Mucosa of gallbladder (tissue), 1 donor: ENCODE measurements at places on chromosomes 4 and X.
A peak's percentile ranks its signal among the peaks of the same experiment; 100 is the strongest.

DNA sequence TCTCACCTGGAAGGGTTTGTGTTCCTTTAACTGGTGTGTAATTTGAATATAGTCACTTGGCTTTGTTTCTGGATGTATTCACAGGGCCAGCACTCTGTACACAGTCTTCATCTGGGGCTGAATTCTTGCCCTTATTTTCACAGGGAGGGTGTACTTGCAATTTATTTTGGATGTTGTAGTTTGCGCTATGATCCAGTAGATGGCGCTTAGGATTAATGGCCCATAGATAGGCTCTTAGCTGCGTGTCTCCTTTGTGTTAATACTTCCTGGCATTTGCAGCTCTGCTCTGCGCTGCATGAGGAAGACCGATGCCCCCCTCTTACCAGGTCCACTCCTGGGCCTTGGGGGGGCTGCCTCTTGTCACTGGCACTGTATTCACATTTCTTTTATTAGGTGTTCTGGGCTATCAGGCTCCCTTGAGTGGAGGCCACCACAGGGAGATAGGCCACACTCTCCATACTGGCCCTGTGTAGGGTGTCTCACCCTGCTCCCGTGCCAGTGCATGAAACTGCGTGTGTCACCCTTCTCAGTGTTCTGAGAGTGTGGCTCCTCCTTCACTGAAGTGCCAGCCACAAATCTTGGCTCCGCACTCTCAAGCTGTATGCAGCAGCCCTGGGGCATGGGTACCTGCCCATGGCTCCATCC lies 562.2 kb downstream of the ZIC3 start:
- DNase-seq: peak; percentile 19

DNA sequence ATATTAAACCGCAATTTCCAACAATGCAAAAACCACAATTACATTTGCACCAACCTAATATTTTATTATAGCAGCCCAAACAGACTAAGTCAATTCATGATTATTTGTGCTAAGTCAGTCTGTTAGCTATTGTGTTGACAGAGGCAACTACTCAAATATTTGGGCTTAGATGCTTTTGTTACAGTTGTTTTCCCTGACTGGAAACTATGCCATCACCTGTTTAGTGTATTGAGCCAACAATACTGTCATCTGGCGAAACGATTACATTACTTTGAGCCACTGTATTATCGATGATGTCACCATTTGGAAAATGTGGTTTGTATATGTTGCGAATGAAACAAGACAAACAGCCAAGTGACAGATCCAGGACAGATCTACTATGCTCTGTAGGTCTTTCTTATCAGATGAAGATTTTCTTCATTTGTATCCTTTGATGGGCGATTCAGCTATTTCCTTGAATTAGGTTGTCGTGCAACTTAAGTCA lies 38.7 kb upstream of the INTS6L start:
- no peak for DNase-seq

DNA sequence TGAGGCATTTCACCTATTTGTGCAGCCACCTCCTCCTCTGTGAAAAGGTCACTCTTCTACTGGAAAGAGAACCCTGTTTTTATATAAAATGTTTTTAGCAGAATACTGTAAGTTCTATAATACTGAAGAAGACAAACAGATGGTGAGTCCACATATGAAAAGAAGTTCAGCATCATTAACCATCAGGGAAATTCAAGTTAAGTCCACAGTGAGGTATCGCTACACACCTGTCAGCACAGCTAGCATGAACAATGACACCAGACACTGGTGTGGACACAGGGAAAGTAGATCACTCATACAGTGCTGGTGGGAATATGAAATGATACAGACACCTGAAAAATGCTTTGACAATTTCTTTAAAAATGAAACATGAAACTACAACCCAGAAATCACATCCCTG lies 133.0 kb downstream of the MAD2L1 start:
- no peak for DNase-seq

DNA sequence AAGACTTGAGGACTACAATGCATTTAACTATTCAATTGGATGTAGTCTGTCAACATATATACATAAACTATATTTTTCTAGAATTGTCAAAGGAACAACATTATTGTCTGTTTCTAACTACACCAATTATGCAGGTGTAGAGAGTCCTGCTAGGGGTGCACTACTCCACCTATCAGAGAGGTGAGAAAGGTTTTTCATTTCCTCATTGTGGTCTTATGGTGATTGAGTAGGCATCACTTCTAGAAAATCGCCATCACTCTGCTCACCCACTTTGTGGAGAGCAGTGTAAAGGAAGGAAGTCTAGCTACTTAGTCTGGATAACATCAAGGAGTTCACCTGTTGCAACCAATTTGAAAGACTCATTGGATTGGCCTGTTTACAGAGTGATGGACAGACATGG lies 4.4 kb upstream of the ADH1C start:
- DNase-seq: no peak

- DNase-seq: no peak
These were observed 784 bp upstream of the ANXA5 start for GRCh38 chr4:121697564-121697963.

GRCh38 chr4:10442976-10443375 lies 14.2 kb downstream of the ZNF518B start:
- DNase-seq: no peak

- DNase-seq: no peak
These were observed 5.2 kb upstream of the SCD5 start for GRCh38 chr4:82803746-82804145.

DNA sequence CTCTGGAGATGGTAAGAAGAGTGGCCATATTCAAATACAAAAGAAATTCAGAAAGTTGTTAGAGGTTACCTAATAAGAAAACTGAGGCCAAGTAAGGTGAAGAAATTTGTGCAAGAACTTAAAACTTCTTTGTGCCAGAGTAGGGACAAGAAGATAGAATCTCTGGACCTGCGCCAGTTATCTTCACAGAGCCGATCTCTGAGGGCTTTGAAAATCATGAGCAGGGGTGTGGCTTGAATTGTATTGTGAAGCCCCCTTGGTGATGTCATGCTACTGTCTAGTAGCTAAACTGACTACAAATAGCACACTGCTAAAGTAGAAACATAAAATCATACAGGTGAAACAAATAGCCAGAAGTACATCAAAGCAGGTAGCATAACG lies 184.6 kb downstream of the UGT8 start:
- no peak for DNase-seq

- no peak for DNase-seq
These were observed 13.0 kb upstream of the PDCL2 start for GRCh38 chr4:55604996-55605395.

DNA sequence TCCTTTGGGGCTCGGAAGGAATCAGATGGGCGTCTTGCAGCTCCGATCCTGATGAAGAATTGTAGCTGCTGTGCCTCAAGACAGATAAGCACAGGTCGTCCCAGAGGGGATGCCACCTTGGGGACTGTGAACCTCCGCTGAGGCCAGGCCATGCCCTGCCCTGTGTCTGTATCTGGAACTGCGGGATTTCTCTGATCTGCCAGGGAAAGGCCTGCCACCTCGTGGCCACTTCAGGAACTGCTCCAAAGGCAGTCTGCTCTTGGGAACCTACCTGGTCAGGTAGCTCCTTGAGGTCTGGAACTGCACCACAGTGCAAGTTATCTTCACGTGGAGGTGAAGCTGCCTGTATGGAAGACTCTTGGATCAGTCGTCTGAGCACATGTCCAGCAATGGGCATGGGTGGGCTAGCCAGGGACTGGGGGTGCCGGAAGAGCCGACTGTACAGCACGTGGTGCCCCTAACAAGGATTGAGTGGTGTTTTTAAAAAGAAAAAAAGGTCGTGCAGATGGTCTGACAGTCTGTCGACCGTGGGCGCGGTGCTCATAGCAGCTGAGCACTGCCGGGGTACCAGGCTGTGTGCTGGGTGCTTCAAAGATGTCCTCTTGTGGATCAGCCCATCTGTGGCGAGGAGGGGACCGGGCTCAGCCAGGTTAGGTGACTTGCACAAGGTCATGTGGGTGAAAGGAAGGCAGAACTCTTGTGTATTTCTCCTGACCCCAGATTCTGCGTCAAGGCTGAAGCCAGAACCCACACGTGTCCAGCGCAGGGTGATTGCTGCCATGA lies 3.1 kb upstream of the GRPEL1 start:
- peak; percentile 88 for DNase-seq

DNA sequence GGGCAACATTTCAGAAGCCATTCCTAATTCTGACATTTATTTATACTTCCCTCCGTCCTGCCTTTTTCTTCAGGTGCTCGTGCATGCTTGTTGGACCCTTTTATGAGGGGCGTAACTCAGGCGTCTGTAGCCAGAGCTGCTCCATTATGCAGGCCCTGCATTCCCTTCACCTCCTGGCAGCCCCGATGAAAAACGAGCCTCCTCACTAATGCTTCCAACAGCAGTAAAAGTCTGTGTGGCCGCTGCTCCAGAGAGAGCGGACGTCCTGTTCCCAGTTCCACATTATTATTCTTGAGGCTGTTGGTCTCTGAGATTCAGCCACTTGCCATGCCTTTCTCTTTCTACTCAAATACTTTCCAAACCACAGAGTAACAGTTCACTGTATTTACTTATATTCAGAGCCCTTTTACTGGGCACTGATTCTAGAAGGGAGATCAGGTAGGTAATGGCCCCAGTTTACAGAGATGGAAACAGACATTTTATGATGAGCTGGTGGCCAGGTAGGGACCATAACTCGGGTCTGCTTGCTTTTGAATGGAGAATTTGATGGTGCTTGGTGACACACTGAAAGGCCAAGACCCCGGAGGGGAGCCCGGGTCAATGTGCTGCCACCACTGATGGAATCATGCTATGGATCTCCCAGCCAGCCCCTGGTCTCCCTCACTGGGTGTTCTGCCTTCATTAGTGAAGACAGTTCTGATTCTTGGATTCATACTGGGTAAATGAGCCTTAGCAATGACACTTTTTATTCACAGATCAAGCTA lies 101.0 kb downstream of the GATB start:
- DNase-seq: no peak

DNA sequence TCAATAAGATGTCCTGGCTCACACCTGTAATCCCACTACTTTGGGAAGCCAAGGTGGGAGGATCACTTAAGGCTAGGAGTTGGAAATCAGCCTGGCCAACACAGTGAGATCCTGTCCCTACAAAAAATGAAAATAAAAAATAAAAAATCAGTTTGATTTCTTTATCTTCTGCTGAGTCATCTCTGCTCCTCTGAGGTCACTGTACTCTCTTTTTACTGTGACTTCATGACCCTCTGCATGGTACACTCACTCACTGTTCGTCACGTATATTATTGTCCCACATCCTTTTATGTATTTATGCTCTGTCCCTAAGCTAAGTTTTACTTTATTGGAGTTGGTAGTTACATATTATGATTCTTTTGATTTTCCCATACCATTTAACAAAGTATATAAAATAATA lies 333.3 kb downstream of the PCDH7 start:
- DNase-seq: no peak

DNA sequence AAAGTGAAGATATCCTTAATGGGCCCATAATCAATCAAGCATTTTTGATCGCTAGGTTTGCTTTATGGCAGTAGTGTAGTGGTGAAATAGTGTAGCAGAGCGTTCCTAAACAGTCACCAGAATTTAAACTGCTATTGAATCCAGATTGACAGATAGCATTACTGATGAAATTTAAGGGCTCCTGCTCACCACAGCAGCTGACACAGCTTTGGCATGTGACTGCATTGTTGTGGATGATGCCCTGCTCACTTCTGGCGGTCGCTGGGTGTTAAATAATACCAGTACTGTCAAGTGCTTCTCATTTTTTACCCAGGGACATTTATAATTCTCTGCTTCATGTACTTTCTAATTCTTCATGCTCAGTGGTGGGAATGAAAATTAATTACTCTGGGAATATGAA lies 102.0 kb upstream of the ARHGAP24 start:
- DNase-seq: no peak

GRCh38 chrX:148672517-148672916 lies 172.1 kb downstream of the AFF2 start:
- no peak for DNase-seq

DNA sequence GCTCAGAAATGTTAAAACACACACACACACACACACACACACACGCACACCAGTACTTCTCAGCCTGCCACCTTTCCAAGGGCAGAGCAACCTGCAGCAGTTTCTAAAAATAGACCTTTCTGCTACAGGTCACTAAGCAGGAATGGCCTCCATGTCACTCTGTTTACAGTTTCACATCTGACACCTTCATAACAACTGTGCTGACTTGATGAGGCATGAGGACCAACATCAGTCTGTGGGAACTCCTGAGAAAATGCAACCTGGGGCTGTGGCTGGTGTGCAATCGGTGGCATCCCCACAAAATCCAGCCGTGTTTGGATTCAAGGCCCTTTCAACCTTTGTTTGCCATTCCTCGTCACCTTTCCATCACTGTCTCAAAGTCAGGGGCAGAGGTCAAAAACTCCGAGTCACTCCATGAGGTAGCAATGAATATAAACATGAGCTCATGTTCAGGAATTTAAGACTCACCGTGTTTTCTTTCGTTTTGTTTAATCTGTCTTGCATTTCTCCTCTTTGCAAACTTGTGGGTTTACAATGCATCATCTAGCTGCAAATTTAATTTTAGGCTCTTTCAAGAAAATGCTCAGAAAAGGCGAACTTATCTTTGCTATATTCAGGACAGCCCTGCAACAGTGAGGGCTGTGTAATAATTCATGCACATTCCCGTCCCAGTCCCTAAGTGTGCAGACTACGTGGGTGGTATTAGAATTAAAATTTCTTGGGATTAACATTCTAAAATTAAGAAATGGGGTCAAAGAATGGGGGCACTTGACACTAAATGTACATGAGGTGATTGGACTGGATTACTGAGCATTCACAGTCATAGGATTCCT lies 135.3 kb downstream of the SHROOM3 start:
- no peak for DNase-seq

- no peak for DNase-seq
These were observed 23.3 kb upstream of the CBLL2 start for GRCh38 chrX:22249371-22249770.

GRCh38 chr4:109302361-109303139 lies at the start of gene COL25A1:
Gene COL25A1 (minus strand): TSS chr4:109302658.
- DNase-seq: peak; percentile 10

DNA sequence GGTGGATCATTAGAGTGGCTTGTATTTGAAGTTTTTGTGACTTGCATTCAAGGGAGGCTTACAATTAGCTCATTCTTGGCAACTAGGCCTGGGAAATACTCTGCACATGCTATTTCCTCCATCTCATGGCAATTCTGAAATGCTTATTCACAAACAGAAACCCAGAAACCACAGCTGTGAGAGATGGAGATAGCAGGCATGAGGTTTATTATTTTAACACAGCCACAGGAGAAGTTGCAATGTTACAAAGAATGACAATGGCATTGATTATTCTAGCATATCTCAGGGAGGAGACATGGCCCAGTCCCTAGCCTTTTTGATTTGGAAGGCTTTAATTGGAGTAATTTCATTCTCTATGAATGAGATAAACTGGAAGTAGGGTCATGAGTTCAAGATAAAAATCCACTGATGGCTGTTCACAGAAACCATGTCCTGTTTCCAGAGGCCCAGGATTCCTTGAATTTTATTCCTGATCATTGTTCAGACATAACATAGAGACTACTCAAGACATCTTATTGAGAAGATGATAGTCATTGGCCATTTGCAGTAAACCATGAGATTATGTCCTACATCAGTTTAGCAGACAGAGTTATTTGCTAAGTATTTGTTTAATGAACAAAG lies 123.9 kb downstream of the MID1 start:
- no peak for DNase-seq

GRCh38 chr4:119002476-119002875 lies 113.8 kb downstream of the SYNPO2 start:
- no peak for DNase-seq
